ENCODE measurements at places on chromosomes 2 and 18. TPM values are rescaled to one million over a fixed set of nuclear protein-coding genes. Genes with fewer than 3 reads are reported as not detected.

Gene ARL5A
- 44.2 TPM for total RNA-seq

DNA sequence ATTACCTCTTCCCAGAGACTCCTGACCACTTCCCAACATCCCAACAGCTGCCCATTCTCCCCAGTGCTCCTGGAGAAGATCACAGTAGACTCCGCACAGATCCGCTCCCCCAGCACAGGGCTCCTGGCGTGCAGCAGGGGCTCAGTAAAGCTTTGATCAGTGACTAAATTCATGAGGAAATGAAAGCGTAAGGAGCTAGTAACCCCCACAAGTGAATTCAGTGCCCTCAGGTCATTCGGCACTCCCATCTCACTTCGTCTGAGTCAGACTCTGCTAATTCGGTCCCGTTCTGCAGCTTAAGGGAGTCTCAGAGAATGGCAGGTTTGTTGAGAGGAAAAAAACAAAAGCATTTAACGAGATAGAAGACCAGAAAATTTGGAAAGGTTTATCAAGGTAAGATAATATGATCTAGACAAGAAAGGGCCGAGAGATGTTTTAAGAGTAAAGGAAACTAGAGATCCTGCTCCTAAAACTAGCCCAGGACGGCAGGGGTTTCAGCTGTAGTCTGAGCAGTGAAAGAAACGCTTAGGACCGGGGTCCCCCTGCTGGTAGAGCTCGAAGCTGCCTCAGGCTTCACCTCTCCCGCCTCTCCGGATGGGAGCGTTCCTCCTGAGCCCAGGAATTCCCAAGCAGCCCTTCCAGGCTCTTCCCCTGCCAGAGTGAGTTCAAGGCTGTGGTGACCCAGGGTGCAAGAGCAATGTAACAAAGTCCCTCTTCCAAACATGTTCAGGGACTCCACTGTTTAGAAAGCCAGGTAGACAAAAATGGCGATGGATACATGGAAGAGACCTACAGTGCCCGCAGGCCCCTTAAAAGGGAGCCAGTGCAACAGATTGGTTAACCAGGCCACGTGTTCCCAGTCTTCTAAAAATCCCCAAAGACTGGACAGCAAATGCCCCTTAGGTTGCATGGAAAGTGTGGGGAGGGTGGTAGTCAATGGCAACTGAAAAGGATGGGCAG lies 127.3 kb downstream of the DNER start:
- peak; percentile 91 for DNase-seq

GRCh38 chr2:156891609-156892008 lies 365.9 kb upstream of the GALNT5 start:
- DNase-seq, result no peak

DNA sequence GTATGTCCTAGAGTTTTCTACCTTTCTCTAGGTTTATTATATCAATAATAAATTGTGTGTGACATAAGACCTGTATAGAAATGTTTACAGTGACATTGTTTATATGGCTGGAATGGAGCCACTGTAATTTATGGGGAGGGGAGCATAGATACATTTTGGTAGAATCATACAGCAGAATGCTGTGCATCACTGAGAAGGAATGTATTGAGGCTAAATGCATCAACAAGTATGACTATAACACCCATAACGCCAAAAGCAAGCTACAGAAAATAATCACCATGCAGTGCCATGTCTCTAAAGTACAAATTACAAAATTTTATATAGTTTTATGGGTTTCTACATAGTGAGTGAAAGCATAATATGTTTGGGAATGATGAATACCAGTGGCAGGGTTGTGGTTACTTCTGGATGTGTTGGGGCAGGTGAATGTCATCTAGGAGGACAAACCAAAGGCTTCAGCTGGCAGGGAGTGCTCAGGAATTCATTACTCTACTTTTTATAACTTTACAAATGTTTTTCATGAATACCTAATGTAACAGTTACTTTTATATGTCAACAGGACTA lies 226.0 kb upstream of the NETO1 start:
- DNase-seq, result no peak

- DNase-seq, result no peak
Measured at GRCh38 chr2:108920-109809, 62.9 kb upstream of the FAM110C start.

DNA sequence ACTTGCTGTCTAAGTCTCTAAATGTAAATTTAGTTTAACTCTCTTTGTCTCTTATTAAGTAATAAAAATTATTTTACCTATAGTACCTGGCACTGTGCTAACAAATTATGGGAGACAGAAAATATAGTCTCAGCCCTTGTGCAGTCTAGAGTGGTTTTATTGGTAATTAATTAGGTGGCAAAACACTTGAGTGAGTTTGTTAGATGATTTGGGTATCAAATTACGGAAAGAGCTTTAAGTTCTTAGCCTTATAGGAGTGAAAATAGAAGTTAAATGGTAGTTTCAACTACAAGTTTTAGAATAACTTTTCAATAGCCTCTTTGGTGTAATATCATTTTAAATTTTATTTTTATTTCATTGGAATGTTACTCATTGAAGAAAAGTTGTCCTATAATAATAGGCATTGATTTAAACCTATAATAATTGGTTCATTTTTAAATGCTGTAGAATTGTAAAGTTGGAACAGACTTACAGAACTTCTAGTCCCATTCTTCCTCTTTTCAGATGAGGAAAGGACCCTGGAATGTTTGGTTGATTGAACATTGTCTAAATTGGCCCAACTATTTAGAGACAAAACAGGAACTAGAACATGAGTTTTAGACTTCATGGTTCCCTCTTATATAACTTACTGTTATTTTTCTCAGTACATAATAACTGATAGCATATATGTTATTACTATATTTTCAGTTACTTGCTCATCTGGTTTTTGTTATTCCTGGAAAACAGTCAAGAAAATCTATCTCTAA lies 10.2 kb upstream of the HTR2B start:
- no peak for DNase-seq

- DNase-seq, result no peak
Measured at GRCh38 chr2:28389399-28390240, 3.0 kb upstream of the FOSL2 start.

DNA sequence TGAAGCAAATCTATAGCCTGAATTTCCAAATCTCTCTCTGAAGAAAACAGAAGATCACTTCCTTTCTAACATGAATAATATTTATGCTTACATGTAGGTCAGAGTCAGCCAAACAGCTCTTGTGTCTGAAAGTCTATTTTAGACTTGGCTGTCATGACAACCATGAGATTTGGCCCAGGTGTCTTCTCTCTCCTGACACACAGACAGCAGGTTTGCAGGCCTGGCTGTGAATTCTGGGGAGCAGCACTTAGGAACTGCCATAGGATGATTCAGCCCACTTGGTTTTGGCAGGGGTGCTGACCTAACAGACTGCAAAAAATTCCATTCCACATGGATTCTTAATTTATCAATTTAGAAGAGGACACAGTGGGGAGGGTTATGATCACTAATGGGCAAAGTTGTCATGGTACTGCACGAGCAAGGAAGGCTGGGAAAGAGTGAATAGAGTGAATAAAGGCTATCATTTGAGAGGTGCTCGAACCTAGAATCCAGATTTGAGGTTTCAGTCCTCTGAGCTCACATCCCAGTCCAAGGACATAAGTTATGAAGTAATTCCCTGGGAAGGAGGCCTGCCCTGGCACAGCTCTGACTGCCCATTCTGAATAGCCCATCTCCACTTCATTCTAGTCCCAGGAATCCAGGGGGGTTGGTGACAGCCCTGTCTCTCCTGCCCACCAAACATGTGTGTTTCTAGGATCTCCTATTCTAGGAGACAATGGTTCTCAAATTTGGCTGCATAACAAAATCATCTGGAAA lies 453.9 kb upstream of the TRIB2 start:
- DNase-seq, result peak; percentile 74

Gene LIMS4
- total RNA-seq, result 1.0 TPM

Gene SLC9A2
- 2.4 TPM for total RNA-seq

Gene UGT1A8
- total RNA-seq, result 0.31 TPM

Gene TIGD1
- total RNA-seq, result 4.6 TPM

DNA sequence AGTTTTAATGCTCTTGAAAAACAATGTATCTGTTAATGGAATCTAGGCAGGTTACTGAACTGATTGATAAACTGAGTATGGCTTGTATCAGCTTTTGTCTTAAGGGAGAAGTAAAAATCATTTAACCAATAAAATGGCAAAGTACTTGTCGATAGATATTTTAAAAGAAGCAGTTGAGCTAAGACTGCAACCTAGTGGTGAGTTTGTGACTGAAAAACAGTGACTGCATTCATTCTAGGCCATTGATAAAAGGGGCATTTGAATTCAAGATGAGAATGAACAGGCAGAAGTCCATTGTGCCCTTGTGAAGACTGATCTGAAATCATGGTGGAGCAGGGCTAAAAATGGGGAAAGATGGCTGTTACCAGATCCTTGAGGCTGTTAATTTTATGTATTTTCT lies 59.4 kb upstream of the MSTN start:
- DNase-seq, result no peak

- no peak for DNase-seq
Measured at GRCh38 chr2:239551206-239551605, 150.4 kb upstream of the HDAC4 start.

Gene DCDC2C
- total RNA-seq, result not detected

- DNase-seq, result no peak
Measured at GRCh38 chr2:122022531-122022930, 267.1 kb downstream of the TSN start.

GRCh38 chr2:205357732-205358131 lies 324.6 kb upstream of the NRP2 start:
- DNase-seq, result no peak

DNA sequence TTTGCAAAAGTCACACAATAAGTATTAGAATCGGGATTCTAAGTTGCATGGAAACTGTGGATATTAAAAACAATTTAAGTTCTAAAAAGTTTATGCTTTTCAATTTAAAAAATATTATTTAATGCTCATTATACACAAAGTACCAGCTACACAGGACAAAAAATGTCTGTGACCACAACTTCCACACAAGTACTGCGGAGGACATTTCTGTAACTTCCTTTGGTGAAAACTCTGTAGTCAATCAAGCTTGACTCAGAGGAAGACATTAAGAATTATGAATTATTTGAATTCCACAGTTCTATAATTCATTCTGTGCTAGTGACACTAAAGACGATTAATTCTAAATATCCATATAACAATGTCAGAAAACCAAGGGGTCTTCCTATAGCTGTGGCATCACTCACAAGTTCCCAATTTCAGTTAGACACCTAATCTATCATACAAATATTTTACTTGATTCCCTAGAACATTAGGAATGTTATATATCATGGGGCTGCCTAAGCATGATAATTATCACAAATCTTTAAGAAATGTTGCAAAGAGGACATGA lies 120.5 kb downstream of the AFF3 start:
- no peak for DNase-seq

GRCh38 chr18:24543086-24543794 lies 82.8 kb downstream of the HRH4 start:
- DNase-seq, result no peak

GRCh38 chr2:42996528-42996927 lies 204.1 kb upstream of the HAAO start:
- DNase-seq, result no peak

GRCh38 chr2:172096626-172097547 lies 5.8 kb downstream of the DLX2 start:
- DNase-seq, result peak; percentile 59

- DNase-seq, result no peak
Measured at GRCh38 chr2:160380000-160380570, 113.5 kb downstream of the RBMS1 start.

GRCh38 chr2:25903216-25903776 lies 25.0 kb upstream of the ASXL2 start:
- no peak for DNase-seq

GRCh38 chr18:13563390-13563805 lies 163.0 kb downstream of the FAM210A start:
- peak; percentile 20 for DNase-seq

DNA sequence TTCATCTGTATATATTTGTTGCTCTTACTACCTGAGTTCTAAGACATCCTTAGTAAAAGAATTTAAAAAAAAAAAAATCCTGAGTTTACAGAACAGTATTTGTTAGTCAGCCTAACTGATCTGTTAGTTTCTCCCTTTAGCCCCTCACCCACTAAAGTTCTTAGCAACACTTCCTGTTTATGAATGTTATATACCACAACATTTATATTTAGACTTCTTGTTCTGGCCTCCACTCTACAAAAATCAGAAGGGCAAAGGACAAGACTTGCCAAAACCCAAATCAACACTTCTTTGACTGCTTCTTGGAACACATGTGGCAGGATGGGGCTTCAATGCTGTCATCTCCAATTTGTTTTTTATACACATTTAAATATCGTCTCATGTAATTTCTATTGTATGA lies 71.1 kb downstream of the MGAT5 start:
- peak; percentile 21 for DNase-seq

GRCh38 chr2:134233728-134234136 lies 20.1 kb upstream of the MGAT5 start:
- no peak for DNase-seq

- no peak for DNase-seq
Measured at GRCh38 chr18:76394780-76395476, 100.1 kb downstream of the ZNF516 start.

- DNase-seq, result peak; percentile 27
Measured at GRCh38 chr2:160918906-160919503, 241.2 kb upstream of the TANK start.

GRCh38 chr2:74670263-74670662 lies 16.2 kb downstream of the SEMA4F start:
- DNase-seq, result no peak
